ENCODE measurements at places on chromosomes 16 and 17.
A peak's percentile ranks its signal among the peaks of the same experiment; 100 is the strongest.

- no peak for DNase-seq
Measured at GRCh38 chr17:70642059-70642458, 472.7 kb downstream of the KCNJ2 start.

DNA sequence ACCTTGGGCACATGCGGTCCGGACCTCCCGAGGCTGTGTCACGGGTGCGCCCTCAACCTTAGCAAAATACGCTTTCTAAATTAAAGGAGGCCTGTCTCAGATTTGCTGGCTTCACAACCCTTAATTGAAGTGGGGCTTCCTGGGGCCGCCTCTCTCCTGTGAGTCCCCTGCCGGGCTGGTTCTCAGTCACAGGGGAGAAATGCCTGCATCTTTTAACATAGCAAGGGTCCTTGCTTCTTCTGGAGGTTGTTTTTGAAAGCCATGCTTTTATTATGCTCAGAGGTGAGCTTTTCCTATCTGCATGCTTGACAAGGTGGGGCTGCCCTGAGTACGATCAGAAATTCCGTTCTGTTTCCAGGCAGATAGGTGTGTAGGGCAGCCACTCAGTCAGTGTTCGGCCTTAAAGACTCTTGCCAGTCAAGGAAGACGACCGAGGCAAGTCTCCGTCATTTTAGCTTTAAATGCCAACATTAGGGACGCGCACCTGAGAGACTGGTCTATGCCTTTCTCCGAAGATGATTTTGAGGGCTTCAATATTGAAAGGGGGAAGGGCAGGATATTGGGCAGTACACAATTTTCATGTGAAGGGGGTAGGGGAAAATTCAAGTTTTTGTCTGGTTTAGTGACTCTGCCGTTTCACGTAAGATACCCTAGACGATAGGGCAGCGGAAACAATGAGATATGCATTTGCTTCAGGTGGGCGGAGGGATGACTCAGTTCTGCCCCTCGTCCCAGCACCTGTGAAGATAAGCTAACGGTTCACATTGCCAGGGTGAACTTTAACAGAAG lies 5.5 kb upstream of the SLC7A5 start:
- no peak for DNase-seq

GRCh38 chr17:49035470-49036269 lies 38.5 kb downstream of the IGF2BP1 start:
- DNase-seq, result peak; percentile 3

GRCh38 chr16:64991001-64991400 lies 130.9 kb downstream of the CDH11 start:
- DNase-seq, result no peak

- DNase-seq, result no peak
Measured at GRCh38 chr16:89744813-89745212, 23.5 kb downstream of the ZNF276 start.

- DNase-seq, result no peak
Measured at GRCh38 chr16:82675300-82675699, 48.5 kb downstream of the CDH13 start.

DNA sequence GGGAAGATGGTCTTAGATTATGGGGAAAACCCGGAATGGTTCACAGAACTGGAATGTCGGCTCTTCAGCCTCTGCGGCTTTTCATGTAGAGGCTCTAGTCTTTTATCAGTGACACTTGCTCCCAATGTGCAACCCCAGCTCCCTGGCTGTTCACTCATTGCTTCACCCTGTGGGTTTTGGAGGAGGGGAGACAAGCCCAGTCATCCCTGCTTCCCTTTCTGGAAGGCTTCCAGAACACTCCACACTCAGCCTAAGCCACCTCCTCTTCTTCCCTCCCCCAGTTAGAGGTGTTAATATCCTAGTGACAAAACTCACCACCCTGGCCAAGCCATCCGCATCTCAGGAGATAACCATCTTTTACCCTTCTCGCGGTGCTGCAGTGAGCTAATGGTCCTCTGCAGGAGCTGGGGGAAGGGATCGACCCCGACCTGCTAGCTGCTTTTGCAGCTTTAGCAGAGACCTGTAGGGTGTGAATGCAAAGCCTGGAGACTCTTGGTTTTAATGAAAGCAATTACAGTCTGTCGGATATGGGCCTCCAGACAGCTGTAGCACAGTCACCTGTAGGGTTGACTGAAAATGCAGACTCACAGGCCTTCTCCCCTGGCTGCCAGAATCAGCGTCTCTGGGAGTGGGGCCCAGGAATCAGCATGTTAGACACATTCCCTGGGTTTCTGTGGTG lies 24.3 kb upstream of the LASP1NB start:
- DNase-seq, result no peak

GRCh38 chr16:10871157-10871991 lies 5.6 kb upstream of the CIITA start:
- DNase-seq, result no peak

DNA sequence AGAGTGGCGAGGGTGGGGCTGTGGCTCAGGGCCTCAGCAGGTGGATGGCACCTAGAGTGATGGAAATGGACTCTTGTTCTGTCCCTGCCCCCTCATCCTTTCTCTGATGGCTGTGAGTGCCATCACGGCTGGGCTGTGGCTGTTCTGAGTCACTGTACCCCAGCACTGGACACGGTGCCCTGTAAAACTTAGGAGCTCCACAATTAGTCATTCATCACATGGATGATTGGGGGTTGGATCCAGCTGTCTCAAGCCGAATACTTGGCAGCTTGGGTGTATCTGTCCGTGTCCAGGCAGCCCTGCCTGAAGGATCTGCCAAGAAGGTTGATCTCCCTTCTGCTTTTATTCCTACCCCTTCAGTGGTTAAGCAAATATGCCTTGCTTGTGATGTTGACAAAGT lies 295.5 kb upstream of the EEF2KMT start:
- no peak for DNase-seq

- DNase-seq, result no peak
Measured at GRCh38 chr16:5027575-5028235, 6.0 kb downstream of the NAGPA start.

- DNase-seq, result no peak
Measured at GRCh38 chr17:69909389-69909788, 165.6 kb upstream of the KCNJ16 start.

GRCh38 chr16:23835390-23836077 lies at the start of gene PRKCB:
PRKCB (plus strand) TSS chr16:23835983.
- DNase-seq, result no peak

- DNase-seq, result no peak
Measured at GRCh38 chr17:39834017-39834416, 30.1 kb downstream of the IKZF3 start.

GRCh38 chr17:27381007-27381501 lies 75.2 kb upstream of the KSR1 start:
- peak; percentile 72 for DNase-seq

- DNase-seq, result no peak
Measured at GRCh38 chr17:58315281-58315711, 13.3 kb downstream of the TSPOAP1 start.

- DNase-seq, result no peak
Measured at GRCh38 chr16:72202014-72202413, 30.1 kb upstream of the PMFBP1 start.

DNA sequence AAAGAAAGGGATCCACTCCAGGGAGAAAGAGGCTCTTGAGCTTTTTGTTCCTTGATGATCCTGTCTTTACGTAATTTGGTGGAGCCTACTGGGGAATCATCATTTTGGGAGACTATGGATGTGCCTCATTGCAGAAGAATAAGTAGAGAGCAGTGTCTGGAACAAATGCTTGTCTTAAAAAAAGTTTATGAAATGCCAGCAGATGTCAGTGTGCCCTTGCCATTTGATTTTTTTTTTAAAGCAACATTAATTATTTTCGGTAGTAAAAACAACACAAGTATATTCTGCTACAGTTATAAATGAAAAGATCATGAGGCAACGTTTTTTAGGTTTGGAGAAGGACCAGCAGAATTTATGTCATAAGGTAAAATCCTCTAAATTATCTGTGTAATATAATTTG lies 934.8 kb upstream of the EEF2KMT start:
- no peak for DNase-seq

DNA sequence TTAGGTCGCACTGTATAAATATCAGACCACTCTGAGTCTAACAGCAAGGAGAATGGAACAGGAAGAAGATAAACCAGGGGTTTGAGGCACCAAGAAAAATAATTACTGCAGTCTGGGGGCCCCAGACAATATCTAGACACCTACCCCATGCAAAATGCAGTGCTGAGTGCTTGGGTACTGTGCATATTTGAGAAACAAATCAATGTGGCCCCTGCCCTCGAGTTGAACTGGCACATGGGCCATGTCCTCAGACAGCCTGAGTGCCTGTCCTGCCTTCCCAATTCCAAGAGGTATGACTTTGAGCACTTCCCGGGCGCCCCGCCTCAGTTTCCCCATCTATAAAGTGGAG lies 6.2 kb upstream of the CIITA start:
- DNase-seq, result no peak

DNA sequence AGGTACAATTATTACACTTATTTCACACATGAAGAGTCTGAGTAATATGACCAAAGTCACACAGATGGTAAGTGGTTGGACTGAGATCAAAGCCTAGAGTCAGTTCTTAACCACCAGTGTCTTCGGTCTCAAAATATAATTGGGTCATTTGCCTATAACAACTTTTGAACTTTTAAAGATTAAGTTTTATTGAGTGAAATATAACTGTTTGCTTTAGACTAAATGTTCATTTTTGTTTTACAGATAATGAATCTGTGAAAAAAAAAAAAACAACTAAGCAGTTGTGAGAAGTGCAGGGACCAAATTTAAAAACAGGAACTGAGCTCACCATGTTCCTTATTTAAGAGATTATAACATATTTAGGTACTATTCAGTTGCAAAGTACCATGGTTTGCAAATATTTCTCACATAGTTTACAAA lies 150.1 kb downstream of the ITFG1 start:
- DNase-seq, result no peak
